Left renal pelvis (tissue), 4 donors: ENCODE measurements at places on chromosomes 5 and 9. TPM values are rescaled to one million over a fixed set of nuclear protein-coding genes. Genes with fewer than 3 reads are reported as not detected.

DNA sequence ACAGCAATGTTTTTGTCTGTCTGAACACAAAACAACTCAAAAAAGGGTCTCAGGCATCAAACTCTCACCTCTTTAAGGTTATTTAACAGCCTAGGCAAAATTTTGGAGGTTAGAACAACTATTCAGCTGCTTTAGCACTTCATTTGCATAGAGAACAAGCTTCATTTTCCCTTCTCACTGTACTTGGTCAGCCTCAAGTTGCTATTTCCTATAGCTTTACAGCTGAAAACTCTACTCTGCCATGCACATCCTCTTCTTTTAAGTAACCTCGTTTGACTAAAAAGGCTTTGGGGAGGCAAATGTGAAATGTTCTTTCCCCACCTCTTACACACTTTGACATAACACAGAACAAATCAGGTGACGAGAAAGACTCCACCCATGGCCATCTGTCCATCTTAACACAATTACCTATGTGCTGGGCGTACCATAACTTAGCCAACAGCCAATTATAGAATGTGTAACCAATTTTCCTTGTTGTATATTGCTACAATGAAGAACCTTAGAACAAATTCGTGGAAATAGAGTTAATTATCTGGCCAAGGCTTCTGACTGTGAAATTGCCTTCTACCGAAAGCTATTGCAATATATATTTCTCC lies 195.7 kb downstream of the DCP2 start:
- no peak for DNase-seq

- DNase-seq = no peak
Measured at GRCh38 chr5:144032375-144032774, 138.1 kb downstream of the YIPF5 start.

DNA sequence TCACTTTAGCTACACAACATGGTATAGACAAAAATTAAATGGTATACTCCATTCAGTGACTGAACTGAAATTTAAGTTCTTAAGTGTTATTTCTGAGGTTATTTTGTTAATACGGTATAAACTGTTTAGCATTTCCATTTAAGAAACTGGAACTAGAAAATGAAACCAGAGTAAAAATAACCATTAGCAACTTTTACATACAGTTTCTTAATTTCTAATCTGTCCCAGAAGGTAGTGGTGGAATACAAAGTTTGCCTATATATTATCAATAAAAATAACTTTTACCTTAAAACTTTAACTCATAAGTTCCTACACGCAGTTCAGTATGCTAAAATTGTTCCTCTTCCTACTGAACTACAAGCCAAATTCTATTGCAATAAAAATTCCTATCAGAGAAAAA lies 10.3 kb downstream of the GOLPH3 start:
- no peak for DNase-seq

- no peak for DNase-seq
Measured at GRCh38 chr9:135759676-135760300, 57.8 kb downstream of the KCNT1 start.

GRCh38 chr5:93076096-93076495 lies 504.9 kb downstream of the NR2F1-AS1 start:
- no peak for DNase-seq

DNA sequence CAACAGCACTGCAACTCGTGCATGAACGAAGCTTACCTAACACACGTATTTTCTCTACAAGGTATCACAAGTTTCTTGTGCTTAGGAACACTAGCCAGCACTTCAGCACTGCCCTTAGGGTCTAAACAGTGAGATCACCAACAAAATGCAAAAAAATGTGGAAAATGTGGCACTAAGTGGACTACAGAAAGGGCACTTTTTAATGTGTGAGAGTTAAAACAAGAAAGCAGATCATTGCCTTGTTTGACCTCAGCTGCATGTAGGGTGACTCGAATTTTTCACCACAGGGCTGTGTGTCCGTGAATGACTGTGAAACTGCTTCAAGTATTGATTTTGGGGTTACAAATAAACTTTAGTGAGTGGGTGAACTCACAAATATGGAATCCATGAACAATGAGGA lies 90.5 kb downstream of the MARCHF3 start:
- no peak for DNase-seq

- DNase-seq = no peak
Measured at GRCh38 chr5:90344689-90345088, 64.9 kb downstream of the CETN3 start.

The SLC28A3 gene
- polyA plus RNA-seq = 0.11 TPM
